ENCODE measurements at places on chromosomes 2 and 18. TPM values are rescaled to one million over a fixed set of nuclear protein-coding genes. Genes with fewer than 3 reads are reported as not detected.

The CEBPZOS gene
- polyA plus RNA-seq: 50.2 TPM

The GPR55 gene
- polyA plus RNA-seq: 0.09 TPM

The TSPYL6 gene
- 0.09 TPM for polyA plus RNA-seq

The REG3G gene
- polyA plus RNA-seq: not detected

The HOXD12 gene
- not detected for polyA plus RNA-seq

The CTLA4 gene
- polyA plus RNA-seq: not detected

The DNAH7 gene
- 2.9 TPM for polyA plus RNA-seq

The ADGRF3 gene
- 1.5 TPM for polyA plus RNA-seq

The PTPRN gene
- polyA plus RNA-seq: 1.1 TPM

The LCT gene
- polyA plus RNA-seq: 0.23 TPM

The HNMT gene
- 92.1 TPM for polyA plus RNA-seq

The UGT1A7 gene
- polyA plus RNA-seq: not detected

The LRP2 gene
- polyA plus RNA-seq: 3.8 TPM

The CPLX4 gene
- not detected for polyA plus RNA-seq

The CHRNA1 gene
- polyA plus RNA-seq: 0.14 TPM

The CCL20 gene
- polyA plus RNA-seq: 0.62 TPM

The GPAT2 gene
- polyA plus RNA-seq: 6.2 TPM

The MYO7B gene
- 1.1 TPM for polyA plus RNA-seq

The LRRTM4 gene
- 1.2 TPM for polyA plus RNA-seq

The POTEJ gene
- polyA plus RNA-seq: 0.36 TPM

The CXCR1 gene
- 0.06 TPM for polyA plus RNA-seq

The LDLRAD4 gene
- polyA plus RNA-seq: 18.6 TPM

The BOLL gene
- not detected for polyA plus RNA-seq

The CROCC2 gene
- 1.2 TPM for polyA plus RNA-seq

The CCDC74B gene
- 4.2 TPM for polyA plus RNA-seq

The UCN gene
- polyA plus RNA-seq: 1.7 TPM

The C2orf66 gene
- 0.54 TPM for polyA plus RNA-seq

The CRACDL gene
- 4.6 TPM for polyA plus RNA-seq

The ANKAR gene
- polyA plus RNA-seq: 22.8 TPM

The MEP1B gene
- 0.11 TPM for polyA plus RNA-seq

The TMEM185B gene
- 24.5 TPM for polyA plus RNA-seq

The ZNF521 gene
- 57.8 TPM for polyA plus RNA-seq

The AQP12A gene
- not detected for polyA plus RNA-seq

The TNFRSF11A gene
- 3.5 TPM for polyA plus RNA-seq

The LAMA3 gene
- polyA plus RNA-seq: 151 TPM

The IMPA2 gene
- polyA plus RNA-seq: 93.2 TPM

The DPYSL5 gene
- 0.20 TPM for polyA plus RNA-seq

The SGO2 gene
- 26.2 TPM for polyA plus RNA-seq

The TMEM169 gene
- polyA plus RNA-seq: 1.1 TPM

The MBD5 gene
- polyA plus RNA-seq: 41.1 TPM

The IL1B gene
- 2.7 TPM for polyA plus RNA-seq

The MC2R gene
- not detected for polyA plus RNA-seq

The GPR39 gene
- polyA plus RNA-seq: 3.9 TPM

The SLC9A2 gene
- 0.14 TPM for polyA plus RNA-seq

The ERMN gene
- 0.34 TPM for polyA plus RNA-seq

The LYPD6 gene
- polyA plus RNA-seq: 17.9 TPM

The CHAC2 gene
- polyA plus RNA-seq: 2.3 TPM

The AGXT gene
- 0.11 TPM for polyA plus RNA-seq
